SW480 (cell line): ENCODE measurements at places on chromosomes 13 and 19.

- no peak for DNase-seq
Measured at GRCh38 chr13:40961214-40961613, 57.9 kb downstream of the ELF1 start.

GRCh38 chr19:6091771-6092291, 18.5 kb downstream of the RFX2 start:
- no peak for DNase-seq

DNA sequence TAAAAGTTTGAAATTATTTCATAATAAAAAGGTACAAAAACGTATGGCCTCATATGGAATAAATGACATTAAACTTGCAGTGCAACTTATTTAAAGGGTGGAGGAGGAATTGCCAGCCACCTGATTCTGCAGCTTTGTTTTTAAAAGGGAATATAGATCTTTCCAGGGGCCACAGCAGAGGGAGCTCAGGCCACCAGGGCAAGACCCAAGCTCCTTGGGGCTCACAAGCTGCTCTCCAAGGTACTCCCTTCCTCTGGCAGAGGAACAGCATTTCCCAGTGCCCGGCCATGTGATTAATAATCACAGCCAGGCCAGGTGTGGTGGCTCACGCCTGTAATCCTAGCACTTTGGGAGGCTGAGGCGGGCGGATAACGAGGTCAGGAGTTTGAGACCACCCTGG, 6.2 kb downstream of the ACOD1 start:
- DNase-seq, result no peak

- no peak for DNase-seq
Measured at GRCh38 chr13:31912647-31913401, 118.8 kb upstream of the FRY start.
